ENCODE measurements at places on chromosomes 6 and 20.

GRCh38 chr6:90135667-90136066, 161.0 kb downstream of the BACH2 start:
- no peak for DNase-seq

DNA sequence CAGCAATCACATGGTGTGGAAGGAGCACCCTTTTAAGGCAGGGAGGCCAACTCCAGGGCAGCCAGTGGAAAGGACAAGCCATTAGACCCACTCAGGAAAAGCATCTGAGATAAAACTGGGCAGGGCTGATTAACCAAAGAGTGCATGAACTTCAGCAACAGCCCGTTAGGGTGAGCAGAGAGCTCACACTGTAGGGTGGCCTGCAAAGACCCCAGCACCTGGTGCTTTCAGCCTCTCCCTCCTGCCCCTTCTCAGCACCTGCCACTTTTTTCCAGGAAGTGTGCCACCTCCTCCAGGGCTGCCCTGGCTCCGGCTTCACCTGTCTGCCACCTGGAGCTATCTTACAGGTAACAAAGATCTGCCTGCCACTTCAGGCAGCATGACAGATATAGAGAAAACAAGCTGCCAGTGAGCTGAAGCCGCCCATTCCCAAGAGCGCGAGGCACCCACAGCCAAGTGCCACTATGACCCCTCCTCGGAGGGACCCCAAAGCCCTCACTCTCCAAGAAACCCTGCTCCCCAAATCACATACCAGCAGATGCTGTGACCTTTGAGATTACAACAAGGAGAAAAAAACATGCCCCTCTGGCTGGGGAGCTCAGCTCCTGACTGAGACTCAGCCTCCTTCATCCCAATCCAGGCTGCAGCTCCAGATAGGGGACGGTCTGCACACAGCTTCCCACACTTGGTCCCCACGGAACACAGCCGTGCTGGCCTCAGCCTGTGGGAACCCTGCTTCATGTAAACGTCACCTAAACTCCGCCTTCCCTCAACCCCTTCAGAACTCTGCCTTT, 71.2 kb downstream of the ABHD12 start:
- DNase-seq: no peak

GRCh38 chr6:10588562-10589428, 67.6 kb downstream of the GCNT2 start:
- no peak for DNase-seq

DNA sequence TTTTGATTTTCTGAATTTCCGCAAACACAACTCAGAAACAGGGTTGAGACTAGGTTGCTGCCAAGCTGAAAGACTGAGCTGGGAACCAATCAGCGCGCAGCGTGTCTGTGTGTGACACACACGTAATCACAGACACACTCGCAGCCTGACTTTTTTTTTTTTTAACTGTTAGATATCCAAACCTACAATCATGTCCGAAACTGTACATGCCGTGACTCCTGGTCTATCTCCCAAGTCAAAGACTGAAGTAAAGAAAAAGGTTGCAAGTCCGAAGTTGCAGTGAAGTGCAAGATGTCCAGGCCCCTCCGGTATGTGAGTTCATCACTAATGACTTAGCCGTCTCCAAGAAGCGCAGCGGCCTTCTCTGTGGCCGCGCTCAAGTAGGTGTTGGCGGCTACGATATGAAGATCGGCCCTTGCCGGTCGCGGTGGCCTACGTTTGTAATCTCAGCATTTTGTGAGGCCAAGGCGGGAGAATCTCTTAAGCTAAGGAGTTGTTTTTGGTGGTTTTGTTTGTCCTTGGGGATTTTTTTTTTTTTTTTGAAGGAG, 108.2 kb downstream of the HFE start:
- DNase-seq: peak; percentile 67

- no peak for DNase-seq
These were observed 227.4 kb downstream of the LRFN2 start for GRCh38 chr6:40359808-40360207.

DNA sequence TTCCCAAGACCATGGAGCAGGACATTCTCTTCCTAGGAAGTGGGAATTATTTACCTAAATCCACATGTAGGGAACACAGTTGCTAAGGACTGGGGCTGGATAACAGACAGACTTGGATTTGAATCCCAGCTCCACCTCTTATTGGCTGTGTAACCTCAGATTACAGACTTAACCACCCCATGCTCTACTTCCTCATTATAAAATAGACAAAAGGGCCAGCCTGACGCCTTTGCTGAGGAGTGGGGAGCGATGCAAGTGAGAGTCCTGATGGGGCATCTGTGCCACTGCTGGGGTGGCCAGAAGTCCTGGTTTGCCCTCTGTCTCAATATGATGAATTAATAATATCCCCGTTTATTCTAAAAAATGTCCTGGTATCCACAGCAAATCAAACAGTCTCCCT, 46.8 kb downstream of the SPATA2 start:
- DNase-seq: no peak

DNA sequence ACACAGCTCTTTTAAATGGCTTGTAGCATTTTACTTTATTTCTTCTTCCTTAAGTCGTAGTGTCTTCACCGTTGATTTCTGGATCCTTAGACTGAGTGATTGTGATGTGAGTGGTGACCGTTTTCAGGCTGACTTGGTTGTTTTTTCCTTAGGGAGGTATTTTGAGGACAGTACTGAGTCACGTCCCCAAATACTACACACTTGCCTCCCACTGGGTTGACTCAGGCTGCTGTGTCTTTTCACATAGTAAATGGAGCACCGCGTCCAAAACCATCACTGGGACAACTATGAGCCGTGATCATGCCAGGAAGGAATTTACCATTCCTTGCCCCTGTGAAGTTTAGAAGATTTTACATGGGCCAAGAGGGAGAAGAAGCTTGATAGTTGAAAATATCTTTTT, 174.1 kb downstream of the FARS2 start:
- no peak for DNase-seq

DNA sequence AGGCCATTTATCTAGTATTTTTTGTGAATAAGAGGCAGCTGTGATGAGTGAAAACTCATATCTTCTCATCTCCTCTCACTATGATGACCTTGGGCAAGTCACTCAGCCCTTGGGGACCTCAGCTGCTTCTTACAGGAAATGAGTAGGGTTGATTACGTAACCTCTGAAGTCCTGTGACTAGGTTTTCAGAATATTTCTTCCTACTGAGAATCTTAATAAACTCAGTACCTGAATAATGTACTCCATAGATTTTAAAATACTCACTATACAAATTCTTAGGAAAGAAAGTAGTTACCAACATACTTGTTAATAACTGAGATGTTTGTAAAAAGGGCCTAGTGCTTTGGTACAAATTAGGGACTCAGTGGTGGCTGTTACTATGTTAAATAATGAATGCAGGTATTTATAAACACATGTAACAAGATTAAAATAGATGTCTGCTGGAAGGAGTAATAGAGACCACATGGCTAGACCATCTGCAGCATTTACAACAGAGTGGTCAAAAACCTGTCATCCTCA, 60.9 kb downstream of the RPRD1B start:
- no peak for DNase-seq
